Activated effector memory CD4-positive, alpha-beta T cell treated with Interleukin-2 at 50 U/mL for 16 hours (primary cell): ENCODE measurements at places on chromosomes 16 and 17.

DNA sequence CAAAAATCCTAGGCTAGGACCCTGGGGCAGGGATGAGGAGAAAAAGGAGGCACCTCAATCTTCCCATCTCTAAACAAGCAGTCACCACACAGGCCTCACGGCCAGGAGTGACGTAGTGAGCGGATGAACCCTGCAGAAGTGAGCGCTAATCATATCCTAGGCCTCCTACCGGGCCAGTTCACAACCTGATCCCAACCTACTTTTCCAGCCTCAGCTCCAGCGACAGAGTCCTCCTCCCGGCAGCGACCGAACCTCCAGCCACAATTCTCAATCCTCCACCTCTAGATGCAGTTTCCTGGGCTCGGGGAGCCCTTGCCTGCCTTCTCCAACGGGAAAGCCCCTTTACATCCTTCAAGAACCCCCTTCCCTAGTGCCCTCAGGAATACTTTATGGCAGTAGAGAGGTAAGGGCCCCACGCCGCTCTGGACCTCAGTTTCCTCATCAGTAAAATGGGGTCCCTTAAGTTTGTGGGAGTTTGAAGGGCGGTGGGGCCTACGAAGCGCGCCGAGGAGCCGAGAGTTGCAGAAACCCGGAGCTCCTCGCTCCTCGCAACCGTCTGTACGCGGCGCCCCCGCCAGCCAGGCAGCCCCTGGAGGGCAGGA is 1.4 kb downstream of the ZNF668 start:
- peak; percentile 16 for DNase-seq

- DNase-seq: no peak
Observed at GRCh38 chr17:66492561-66493005, 190.2 kb downstream of the PRKCA start.

GRCh38 chr17:79650283-79650682 is 39.4 kb upstream of the RBFOX3 start:
- DNase-seq: no peak

DNA sequence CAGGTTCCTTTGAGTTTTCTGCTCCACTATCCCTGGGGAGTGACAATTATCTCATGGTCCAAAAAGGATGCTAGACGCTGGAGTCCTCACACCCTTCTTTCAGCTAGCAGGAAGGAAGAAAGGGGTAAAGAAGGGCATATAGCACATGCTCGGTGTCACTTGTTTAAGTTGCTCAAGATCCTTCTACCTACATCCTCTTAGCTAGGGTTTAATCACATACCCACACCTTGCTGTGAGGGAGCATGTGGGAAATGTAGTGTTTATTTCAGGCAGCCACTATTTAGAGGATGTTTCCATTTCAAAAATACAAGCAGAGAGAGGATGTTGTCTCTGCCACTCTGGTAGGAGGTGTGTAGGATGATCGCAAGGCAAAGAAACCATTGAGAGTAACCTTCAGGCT is 4.5 kb downstream of the PRKCB start:
- no peak for DNase-seq

- no peak for DNase-seq
Observed at GRCh38 chr16:72002619-72003018, 2.4 kb upstream of the PKD1L3 start.

DNA sequence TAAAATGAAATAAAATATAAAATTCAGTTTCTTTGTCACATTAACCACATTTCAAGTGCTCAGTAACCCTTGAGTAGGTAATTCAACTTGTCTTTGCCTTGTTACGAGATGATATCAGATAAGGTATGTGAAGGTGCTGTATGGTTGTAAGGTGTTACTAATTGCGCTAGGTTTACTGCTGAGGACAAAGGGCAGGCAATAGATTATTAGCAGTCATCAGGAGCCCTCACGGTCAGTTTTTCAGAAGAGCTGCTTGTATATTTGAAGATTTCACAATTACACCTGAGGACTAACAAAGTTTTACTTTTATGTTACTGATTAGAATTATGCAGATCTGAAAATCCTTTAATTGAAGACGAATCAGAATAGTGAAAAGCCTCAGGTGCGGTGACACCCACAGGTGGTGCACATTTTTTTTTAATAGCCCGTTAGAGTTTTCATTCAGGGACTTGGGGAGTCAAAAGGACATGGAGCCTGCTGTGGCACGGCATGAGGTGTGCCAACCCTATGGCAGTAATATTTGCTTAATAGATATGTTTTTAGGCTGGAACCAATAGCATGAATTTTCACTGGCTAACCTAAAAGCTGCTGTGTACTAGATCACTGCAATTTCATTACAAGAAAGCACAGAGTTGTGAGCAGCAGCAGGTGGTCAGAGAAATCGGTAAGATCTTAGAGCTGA is 16.4 kb downstream of the NDEL1 start:
- DNase-seq: no peak

DNA sequence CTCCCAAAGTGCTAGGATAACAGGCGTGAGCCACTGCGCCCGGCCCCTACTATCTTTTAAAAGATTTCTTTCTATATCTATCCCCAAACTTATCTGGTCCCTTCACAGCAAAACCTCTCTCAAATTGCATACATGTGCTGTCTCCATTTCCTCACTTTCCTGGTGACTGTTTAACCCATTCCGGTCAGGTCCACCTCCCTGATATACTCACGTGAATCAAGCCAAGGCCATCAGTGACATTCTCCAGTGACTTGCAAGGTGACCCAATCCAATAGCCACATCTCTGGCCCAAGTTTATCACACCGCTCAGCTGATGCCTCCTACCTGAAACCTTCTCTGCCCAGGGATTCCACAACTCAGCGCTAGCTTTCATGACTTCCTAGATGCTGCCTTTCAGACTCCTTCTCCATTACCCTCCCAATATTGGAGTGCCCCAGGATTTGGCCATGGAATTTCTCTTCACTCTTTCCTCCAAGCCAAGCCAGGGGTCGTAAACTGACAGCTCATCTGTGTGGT is 1.4 kb upstream of the CTCF start:
- no peak for DNase-seq

DNA sequence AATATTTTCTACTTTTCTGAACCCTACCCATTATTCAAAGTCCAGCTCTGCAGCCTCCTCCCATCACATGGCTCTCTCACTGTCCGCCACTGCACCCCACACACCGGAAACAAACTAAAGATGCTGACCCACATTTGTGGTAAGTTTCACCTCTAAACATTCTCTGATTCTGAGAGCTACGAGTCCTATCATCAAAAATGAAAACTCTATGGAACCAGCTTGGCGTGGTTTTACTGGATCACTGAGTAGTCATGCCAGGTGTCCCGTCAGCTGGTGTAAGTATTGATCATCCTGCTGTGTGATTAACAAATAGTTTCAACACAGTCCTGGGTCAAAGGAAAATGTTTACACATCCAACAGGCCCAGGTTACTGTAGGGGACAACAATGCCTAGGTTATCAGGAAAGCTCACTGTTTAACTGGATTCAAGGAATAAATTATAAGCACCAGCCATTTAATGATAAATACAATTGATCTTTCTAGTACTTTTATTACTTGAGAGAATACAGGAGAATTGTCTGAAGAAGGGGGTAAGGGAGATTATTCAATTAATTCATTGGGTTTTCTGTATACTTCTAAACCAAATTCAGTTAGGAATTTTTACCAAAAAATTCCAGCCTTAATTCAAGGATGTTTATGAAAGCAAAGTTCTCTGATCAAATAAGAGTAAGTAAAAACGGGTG is 33.9 kb downstream of the CYTH1 start:
- DNase-seq: no peak

GRCh38 chr17:43457362-43457692 is 26.4 kb upstream of the DHX8 start:
- no peak for DNase-seq

DNA sequence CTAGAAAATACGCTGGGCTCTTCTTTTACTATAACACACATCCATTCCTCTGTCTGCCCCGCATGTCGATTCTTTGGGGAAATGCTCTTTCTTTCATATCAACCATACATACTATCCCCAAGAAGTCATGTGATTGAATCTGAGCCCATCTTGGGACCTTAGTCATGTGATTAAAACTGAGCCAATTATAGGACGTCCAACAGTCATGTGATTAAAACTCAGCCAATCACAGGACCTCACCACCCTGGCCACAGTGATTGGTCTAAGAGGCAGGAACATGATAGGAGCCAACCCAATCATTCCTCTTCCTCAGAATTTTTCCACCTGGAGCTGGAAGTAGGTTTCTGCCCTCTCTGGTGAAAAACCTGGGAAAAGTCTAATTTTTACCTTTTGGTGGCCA is 78.8 kb downstream of the TMEM114 start:
- no peak for DNase-seq

GRCh38 chr17:17363638-17364337 is 60.6 kb downstream of the NT5M start:
- no peak for DNase-seq

DNA sequence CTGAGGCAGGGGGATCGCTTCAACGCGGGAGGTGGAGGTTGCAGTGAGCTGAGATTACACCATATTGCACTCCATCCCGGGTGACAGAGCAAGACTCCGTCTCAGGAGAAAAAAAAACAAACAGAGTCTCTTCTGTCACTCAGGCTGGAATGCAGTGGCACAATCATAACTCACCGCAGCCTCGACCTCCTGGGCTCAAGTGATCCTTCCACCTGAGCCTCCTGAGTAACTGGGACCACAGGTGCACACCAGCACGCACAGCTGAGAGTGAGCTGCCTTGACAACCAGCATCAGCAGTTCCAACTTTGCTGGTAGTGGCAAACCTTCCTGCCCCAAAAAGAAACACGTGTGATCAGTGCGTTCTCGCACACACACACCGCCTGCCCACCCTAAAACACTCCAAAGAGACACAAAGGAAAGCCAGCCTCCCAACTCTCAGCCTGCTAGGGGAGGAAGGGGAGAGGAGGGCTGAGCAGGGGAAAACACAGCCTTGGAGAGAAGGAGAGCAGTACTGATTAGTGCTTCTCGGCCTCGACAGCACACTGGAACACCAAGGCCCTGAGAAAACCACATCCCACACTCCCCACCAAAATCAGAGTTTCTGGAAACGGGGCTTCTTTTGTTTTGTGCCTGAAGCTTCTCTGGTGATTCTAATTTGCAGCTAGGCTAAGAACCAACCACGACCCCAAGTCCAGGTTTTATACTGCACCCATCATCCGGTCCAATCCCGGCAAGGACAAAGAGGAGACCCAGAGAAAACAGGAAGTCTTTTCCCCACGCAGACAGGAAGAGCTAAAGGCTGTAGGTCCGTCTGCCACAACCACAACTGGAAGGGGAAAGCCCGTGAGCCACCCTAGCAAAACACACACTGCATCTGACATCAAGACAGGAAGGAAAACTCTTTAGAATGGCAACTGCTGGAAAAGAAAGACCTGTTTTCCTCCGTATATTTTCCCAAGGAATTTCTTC is 28.8 kb downstream of the ZCCHC14 start:
- peak; percentile 13 for DNase-seq

GRCh38 chr16:49015225-49015592 is 266.4 kb downstream of the CBLN1 start:
- DNase-seq: no peak

DNA sequence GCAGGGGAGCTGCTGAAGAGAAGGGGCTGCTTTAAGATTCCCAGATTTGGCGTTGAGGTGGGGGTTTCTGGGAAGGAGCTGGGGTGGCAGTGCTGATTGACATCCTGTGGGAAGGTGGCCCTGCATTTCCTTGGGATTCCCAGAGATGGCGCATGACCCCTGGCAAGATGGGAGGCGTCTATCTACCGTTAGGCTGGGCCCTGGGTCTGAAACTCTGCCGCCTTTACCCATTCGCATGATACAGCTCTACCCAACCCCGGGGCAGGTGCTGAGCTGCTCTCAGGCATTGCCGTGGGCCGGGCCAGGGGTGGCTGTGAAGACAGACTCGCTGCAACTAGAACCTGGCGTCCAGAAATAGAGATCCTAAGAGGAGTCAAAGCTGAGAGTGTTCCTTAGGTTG is 9.9 kb upstream of the MVD start:
- DNase-seq: no peak

DNA sequence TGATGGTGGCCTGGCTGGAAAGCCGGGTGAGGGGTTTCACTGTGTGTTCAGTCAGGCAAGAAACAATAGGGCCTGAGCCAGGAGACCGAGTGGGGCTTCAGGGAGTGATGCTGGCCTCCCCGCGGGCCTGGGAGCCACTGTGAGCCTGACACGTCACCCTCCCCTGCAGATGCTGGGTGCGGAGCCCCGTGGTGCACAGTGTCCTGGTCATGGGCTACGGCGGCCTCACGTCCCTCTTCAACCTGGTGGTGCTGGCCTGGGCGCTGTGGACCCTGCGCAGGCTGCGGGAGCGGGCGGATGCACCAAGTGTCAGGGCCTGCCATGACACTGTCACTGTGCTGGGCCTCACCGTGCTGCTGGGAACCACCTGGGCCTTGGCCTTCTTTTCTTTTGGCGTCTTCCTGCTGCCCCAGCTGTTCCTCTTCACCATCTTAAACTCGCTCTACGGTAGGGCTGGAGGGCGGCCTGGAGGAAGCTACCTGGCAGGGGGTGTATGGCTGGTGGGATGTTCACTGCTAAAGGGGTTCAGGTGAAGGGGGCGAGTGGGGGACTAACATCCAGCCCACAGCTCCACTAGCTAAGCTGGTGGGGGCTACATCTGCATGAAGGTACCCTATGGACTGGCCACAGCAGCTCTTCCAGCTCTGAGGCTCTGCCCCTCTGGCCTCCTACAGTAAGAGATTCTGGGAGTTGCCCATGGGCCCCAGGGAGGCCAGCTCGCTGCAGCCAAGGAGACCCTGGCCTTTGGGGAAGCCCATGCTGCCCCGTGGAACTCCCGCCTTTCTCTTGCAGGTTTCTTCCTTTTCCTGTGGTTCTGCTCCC is 32.4 kb downstream of the ADGRG5 start:
- DNase-seq: no peak

DNA sequence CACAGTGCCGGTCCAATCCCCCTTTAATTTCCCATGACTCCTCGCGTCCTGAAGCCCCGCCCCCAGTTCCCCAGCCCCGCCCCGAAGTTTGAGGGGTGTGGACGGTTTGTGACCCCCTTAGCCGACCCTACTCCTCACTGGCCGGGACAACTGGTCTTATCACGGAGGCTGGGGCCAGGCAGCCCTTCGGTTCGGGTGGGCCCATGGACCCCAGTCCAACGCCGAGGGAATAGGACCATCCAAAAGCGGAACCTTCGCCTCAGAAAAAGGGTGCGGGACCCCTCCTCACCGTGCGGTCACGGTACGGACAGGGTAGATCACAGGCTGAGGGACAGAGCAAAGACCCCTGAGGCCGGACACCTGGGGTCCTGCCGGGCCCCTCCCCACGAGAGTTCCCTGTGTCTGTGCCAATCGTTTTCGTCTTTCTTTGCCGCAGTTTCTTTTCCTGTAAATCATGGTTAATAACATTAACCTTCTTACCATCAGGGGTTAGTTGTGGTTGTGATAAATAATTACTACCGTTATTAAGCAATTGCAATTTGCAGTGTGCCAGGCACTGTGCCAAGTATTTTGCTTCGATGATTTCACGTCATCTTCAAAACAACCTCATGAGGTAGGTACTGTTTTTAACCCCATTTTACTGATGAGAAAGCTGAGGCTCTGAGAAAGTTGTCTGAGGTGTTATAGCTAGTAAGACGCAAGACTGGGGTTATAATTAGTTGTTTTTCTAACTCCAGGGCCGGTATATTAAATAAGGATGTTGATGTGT is 543 bp downstream of the TMUB2 start:
- DNase-seq: no peak

DNA sequence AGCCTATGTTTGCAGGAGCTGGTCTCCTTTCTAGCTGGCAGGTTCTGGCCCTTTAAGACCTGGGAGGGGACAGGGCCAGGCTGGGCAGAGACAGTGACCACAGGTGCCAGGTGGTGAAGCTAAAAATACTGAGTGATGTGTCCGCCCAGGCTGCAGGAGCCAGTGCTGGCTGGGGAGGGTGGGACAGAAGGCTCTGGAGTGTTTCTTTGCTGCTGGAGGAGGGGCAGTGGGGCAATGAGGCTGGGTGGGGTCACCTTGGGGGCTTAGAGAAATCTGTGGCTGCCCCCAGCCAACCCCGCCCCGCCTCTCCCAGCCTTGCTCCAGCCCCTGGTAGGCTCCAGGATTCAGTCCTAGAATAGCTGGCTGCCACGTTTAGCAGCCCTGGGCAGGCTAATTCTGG is 30.4 kb upstream of the SBK1 start:
- DNase-seq: no peak
